ENCODE measurements at places on chromosomes 2 and 18.
A peak's percentile ranks its signal among the peaks of the same experiment; 100 is the strongest.

DNA sequence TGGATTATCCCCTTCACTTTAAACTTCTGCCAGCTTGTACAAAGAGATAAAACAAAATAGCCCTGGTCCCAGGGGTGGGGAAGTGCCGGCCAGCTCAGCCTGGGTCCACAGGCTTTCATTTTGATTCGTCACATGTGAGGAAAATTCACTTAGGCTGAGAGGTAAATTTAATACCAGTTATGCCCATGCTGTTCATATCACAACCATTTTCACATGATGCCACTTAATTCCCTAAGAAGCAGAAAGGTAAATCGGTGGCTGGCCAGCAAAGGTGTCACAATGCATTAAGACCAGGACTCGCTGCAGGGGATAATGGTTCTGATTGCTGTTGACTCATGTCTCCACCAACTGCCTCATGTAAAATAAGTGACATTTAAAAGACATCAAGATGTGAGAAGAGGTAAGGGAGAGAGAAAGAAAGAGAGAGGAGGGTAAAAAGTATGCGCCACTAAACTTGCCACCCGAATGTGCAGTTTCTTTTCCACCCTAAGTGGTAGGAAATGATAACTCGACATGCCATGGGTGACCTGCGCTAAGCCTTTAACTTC, 261.0 kb upstream of the SIX3 start:
- no peak for DNase-seq

- no peak for DNase-seq
These were observed 117.6 kb upstream of the STK17B start for GRCh38 chr2:196289000-196289399.

DNA sequence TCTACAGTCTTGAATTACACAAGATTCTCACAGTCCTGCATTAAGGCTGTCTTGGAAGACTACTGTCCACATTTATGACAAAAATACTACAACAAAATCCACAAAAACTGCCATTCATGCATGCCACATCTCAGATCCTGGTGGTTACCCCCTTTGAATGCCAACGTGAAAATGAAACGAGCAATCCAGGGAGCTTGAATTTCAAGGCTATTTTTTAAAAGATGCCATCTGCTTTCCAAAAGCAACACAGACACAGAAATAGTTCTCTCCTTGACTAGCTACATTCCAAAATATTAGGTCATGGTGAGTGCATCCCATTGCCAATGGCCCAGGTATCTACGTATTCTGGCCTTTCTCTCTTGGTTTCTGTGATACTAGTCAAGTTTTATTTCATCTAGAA, 36.3 kb downstream of the IRS1 start:
- no peak for DNase-seq

DNA sequence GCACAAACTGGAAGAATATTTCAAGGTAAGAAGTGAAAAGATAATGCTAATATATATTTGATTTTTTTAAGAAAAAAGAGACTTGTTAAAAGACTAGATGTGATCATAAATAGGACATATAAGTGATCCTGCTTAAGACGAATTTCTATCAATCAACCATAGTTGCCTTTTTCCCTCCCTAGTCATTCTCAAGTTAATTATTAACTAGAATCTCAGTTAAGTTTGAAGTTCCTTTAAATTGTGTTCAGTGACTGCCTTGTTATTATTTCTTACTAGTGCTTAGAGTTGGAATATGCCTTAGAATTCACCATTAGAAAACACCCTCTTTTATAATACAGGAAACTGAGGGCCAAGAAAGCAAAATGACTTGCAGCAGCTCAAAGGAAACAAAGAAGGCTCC, 141.5 kb upstream of the SP5 start:
- no peak for DNase-seq

GRCh38 chr2:76997296-76997695, 524.9 kb downstream of the LRRTM4 start:
- DNase-seq = no peak

- no peak for DNase-seq
These were observed 5.0 kb downstream of the COLEC12 start for GRCh38 chr18:495452-495851.

DNA sequence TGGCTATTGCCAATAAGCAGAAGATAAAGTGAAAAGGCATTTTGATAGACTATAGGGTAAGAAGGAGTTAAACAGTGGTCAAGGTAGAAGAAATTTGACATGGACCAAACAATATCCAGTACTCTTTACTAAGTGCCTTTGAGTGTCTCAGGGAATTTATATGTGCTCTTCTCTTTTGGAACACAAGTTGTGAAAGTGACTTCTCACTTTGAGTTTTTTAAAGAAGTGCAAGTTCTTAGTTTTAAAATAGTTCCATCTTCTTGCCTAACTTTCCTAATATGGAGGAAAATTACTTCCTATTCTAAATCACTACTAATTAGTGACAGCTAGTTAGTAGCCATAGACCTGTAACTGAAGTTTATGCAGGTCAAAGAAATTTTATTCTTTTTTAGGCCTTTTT, 63.4 kb downstream of the AFTPH start:
- DNase-seq = no peak

DNA sequence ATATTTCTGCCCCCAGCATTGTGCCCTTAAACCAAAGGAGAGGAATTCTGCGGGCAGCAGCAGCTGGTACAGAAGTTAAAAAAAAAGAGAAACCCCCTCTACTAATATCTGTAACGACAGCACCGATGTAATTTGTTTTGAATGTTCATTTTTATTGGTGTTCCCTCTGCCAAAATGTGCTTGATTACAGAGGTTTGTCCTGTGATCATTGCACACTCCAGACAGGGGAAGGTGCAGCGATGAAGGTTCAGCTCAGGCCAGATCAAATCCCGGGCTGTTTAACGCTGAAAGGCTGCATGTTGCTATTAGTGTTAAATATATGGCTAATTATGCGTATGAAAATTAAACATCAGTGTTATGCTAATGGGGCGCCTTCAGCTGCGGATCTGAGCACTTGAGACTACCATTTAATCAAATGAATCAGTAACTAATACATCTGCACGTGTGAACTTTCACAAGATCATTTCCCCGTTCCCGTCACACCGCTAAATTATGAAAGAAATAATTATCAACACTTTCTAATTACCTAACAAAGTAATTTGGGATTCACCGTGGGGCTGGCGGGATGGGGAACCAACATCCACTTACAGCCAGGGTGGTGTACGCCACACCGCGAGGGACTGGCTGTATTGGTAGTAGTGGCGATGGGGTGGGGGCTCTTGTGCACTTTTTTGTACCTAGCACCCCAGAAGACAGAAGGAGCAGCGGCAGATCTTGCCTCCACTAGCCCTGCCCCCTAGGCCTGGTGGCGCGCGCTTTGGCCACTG, 1.5 kb upstream of the DLX1 start:
- DNase-seq = no peak

DNA sequence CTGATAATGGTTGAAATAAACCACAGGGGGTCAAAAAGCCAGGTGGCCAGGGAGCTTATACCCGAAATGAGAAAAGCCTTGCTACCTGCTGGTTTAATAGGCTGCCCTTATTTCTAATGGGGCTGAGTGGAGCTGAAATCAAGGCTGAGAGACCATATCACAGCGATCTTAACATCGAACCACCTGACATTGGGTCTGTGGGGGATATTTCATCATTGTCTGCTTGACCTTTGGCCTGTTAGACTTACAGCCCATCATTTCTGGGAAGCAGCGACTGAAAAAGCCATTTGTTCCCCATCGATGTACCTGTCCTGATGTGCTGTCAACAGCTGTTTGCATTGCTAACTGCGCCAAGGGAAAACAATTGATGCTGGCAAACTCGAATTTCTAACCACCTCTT, 199.7 kb upstream of the SLC14A2 start:
- DNase-seq = no peak

DNA sequence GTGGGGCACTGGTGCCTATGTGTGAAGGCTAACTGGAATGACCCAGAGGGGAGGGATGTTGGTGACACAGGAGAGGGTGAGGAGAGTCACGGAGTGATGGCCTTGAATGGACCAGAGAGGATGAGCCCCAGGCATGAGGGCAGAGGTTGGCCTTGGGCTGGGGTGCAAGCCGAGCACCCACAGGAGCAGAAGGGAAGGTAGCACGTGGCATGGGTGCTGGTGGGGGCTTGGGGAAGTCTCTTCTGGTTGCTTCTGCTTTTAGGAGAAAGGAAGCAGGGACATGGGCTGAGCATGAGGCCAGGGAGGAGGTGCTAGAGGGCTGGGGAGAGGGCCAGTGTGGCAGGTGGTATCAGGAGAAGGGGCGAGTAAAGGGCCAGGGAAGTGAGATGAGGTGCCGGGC, 183.8 kb downstream of the DYSF start:
- DNase-seq = no peak

DNA sequence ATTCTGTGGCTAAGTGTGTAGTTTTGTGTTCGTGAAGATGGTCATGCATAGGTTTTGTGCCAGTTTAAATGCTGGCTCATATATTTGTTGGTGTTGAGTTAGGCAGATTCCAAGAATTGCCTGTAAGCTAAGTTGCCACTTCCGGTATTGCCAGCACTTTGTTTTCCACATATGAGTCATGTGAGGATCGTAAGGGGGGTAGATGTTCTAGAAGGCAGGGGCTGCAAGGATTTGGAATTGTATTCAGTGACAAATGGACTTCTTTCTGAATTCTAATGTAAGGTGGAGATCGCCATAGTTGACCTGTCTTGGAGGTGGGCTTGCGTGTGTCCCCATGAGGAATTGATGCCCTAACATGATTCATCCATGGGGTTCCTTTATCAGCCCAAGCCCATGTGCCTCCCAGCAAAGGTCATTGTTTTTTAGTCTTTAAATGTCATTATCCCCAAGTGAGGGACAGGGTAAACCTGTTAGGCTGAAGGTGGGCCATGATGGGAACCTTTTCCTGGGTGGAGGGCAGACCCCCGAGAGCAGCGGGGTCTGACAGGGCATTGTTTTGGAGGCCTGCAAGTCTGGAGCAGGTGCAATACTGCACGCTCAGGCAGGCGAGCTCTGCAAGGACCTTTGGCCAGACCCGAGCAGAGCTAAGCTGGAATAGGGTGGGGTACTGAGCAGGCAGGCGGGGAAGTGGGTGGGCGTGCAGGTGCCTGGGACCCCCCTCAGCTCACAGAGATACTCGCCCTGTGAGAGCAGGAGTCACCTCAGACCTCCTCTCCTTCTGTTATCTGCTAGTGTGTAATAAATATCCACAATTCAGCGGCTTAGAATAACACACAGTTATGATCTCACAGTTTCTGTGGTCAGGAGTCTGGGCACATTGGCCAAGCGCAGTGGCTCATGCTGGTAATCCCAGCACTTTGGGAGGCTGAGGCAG, 77.4 kb downstream of the LRRFIP1 start:
- no peak for DNase-seq

DNA sequence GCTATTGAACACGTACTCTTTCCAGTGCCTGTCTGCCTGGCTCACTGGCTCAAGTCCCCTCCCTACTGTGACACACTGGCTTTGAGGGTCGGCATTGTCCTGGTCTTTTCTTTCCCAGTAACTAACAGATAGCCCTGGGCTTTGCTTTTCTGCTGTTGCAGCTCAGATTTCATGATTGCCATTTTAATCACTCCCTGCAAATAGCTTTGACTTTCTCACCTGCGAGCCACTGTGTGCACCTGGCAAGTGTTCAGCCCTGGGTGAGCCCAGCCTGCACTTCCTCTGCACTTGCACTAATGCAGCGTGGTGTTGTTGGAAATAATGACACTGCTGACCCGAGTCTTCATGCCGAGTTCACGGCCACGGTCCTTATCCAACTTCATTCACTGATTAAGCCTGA, 52.9 kb downstream of the DCDC2C start:
- no peak for DNase-seq

DNA sequence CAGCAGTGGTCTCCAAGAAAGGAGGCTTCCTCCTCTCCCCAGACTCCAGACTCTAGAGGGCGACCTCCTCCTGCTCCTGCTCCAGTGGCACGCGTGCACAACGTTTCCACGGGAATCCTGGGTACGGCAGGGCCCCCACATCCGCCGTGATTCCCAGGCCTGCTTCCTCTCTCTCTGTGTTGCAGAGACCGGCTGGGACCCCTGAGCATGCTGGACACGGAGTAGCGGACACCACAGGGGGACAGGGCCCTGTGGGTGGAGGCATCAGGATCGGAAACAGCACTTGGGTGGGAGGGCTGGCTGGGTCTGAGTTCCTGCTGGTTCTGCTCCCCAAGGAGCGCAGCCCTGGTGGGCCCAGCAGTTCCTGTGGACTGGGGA, 75.9 kb upstream of the SLC35G4 start:
- no peak for DNase-seq

DNA sequence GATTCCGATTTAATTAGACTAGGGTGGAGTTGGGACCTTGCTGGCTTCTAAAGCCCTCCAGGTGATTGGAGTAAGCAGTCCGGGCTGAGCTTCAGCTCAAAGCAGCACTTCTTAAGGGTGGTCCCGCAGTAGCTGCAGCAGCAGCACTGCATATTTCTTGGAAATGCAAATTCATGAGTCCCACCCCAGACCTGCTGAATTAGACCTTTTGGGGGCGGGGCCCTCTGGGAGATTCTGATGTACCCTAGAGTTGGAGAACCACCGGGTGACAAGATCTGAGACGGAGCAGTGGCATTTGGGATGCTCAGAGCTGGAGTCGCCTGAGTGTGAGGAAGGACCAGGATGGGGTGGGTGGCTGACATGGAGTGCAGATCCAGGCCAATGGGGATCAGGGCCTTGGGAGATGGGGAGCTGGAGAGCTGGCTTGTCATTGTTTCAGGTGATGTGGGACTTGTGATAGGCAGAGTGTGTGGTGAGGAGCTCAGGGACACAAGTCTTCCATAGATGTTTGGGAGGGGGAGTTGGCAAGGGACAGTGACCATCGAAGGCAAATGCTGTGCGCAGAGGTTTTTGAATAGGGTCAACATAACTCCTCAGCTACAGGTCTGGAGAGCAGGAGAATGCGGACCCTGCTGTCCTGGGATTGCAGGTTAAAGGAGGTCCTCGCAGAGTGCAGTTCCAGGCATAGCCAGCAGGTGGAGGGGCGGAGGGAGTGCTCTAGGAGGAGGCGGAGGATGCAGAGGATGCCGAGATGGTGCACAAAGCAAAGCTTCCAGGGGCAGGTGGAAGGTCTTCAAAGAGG, 130.9 kb upstream of the RAB12 start:
- DNase-seq = peak; percentile 6

GRCh38 chr18:59388817-59389216, 29.8 kb upstream of the LMAN1 start:
- DNase-seq = no peak

- DNase-seq = no peak
These were observed 20.0 kb downstream of the TMEM247 start for GRCh38 chr2:46499392-46499785.

Measured in stimulated activated CD8-positive, alpha-beta memory T cell treated with anti-CD3 and anti-CD28 coated beads, Interleukin-4, amount 100 ng/mL, for 1 hour (primary cell).